IPS-NIHi11 (cell line): ENCODE measurements at places on chromosomes 2 and 18.
A peak's percentile ranks its signal among the peaks of the same experiment; 100 is the strongest.

DNA sequence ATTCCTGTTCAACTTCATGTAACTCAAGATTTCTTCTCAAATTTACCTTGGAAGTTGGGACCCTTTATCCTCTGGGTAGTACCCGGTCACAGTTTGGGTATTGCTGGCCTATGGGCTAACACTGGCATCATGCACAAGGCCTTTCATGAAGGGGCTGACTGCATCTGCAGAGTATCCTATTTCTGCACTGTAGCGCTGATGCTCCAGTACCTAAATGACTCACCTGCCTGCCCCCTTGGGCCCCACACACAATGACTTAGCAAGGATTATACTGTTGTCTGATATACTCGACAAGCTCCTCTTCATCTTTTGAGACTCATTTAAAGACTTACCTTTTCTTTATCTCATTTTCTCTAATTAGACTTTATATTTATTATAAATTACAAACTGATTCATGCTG lies 39.9 kb downstream of the DNAH6 start:
- no peak for DNase-seq

GRCh38 chr2:37623971-37624900 lies 47.2 kb downstream of the CDC42EP3 start:
- no peak for DNase-seq

- no peak for DNase-seq
Observed at GRCh38 chr2:10846110-10846861, 33.7 kb upstream of the PDIA6 start.

- DNase-seq: no peak
Observed at GRCh38 chr18:7062811-7063210, 54.8 kb downstream of the LAMA1 start.

DNA sequence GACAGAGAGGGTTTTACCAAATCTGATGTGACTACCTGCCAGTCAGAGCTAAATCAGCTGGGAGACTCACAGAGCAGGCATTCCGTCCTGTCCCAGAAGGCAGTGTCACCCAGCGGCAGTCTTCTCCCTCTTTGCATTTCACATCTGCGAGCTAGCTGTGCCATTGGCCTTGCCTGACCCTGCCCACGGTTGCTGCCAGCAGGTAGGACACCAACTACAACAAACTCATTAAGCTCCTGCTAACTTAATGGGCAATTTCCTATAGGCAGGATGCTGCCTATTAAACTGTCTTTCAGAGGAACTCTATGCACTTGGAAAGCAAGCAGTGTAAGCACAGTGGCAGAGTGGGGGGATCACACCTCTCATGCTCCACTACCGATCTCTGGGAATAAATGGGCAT lies 116.4 kb upstream of the CAPN13 start:
- DNase-seq: no peak

DNA sequence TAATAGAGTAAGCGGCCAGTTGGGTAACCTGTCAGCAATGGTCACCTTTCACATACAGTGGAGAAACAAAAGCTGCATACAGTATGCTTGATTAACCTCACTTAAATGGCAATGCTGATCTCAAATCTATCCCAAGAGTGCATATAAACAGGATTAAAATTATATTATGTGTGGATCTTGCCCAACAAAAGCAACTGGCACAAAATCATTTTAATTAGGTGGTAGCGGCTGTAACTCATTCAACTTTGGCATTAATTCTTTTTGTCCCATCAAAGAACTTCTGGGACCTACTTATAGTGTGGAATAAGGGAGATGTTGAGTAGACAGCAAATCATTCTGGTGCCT lies 167.8 kb upstream of the VRK2 start:
- no peak for DNase-seq

DNA sequence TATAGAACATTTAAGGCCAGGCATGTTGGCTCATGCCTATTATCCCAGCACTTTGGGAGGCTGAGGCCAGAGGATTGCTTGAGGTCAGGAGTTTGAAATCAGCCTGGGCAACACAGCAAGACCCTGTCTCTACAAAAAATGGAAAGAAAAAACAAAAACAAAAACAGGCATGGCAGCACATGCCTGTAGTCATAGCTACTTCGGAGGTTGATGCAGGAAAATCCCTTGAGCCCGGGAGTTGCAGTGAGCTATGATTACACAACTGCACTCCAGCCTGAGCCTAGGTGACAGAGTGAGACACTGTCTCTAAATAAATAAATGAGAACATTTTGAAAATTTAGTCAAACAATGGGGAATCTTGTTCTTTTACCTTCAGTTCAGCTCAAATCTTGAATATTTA lies 12.1 kb upstream of the YES1 start:
- no peak for DNase-seq

DNA sequence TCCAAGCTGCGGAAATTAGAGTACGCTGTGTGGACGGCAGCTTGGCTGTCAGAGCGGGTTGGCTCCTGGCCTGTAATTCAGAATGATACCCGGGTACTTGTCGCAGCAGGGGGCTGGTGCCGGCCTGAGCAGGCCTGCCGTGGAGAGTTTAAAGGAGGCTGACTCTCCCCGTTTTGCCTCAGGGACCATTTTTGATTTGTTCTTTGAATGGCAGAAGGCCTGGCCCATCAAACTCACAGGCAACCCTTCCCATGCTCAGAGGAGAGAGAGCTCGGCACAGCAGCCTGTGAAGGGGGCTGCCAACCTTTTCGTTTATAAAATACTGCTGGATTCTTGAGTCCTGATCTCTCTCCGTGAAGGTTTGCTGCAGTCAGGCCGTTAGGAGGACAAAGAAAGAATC lies 151.3 kb downstream of the KLHL29 start:
- DNase-seq: no peak

- no peak for DNase-seq
Observed at GRCh38 chr2:3608373-3609278, 13.7 kb downstream of the COLEC11 start.

GRCh38 chr2:1818404-1818803 lies 74.1 kb upstream of the PXDN start:
- DNase-seq: no peak

DNA sequence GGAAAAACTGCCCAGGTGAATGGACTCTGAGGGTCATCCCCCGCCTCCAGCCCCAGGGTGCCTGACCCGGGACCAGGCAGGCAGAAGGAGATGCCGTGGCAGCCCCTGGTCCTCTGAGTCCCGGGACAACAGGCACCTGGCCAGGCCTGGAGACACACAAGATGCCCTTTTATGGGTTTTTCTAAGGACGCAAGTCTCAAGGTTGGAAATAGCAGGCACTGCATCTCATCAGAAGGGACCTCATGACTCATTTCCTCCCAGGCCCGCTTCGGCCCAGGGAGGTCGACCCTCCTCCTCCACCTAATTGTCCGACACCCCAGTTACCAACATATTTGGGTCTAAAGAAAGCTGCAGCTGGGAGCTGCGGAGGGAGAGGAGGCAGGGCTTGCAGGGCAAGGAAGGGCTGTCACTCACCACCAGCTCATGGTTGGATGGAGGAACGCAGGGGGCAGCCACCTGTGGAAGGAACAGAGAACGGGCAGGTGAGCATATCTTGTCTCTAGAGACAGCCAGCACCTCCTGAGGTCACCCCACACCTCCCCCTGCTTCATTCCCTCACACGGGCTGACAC lies 82.9 kb downstream of the TNS1 start:
- no peak for DNase-seq

DNA sequence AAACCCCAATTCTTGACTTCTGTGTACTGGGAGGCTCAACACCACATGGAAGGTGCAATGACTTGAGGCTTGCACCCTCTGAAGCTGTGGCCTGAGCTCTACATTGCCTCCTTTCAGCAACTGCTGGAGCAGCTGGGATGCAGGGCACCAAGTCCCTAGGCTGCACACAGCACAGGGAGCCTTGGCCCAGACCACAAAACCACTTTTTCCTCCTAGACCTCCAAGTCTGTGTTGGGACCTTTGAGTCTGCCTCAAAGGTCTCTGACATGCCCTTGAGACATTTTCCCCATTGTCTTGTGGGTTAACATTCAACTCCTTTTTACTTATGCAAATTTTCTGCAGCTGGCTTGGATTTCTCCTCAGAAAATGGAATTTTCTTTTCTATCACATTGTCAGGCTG lies 62.6 kb upstream of the KCNE4 start:
- DNase-seq: no peak

GRCh38 chr2:240704651-240705050 lies 13.0 kb downstream of the AQP12A start:
- DNase-seq: no peak

- no peak for DNase-seq
Observed at GRCh38 chr2:17934721-17935120, 56.3 kb downstream of the KCNS3 start.

GRCh38 chr2:100894105-100894795 lies 74.3 kb downstream of the NPAS2 start:
- DNase-seq: no peak

DNA sequence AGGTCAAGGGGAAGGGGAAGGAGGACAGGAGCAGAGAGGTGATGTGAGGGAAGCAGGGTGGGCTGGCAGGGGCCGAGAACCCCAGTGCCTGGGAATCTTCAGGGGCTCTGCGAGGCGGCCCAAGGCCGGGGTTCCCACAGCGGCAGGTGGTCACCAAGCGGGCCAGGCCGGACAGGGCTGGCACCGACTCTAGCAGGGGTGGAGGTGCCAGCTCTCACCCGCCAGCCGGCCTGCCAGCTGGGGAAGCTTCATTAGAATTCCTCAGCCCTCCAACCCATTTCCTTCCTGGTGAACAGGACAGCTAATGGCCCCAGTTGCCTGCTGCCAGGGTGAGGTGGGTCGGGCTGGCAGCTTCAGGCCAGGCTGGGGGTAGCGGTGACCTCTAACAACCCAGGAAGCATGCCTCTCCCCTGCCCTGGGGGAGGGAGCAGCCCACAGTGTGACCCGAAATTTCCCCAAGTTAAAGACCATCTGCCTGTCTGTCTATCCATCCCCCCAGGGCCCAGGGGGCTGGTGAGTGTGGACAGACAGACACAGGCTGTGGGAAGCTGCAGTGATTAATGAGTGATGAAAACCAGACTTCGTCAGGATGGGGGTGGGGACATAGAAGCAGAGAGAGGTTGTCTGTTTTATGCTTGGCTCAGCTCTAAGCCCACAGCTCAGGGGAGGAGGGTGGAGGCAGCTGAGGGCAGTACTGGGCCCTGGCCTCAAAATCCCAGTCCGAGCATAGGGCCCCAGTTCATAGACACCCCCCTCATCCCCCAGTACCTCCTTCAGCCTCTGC lies 144.1 kb downstream of the ZFP36L2 start:
- no peak for DNase-seq

DNA sequence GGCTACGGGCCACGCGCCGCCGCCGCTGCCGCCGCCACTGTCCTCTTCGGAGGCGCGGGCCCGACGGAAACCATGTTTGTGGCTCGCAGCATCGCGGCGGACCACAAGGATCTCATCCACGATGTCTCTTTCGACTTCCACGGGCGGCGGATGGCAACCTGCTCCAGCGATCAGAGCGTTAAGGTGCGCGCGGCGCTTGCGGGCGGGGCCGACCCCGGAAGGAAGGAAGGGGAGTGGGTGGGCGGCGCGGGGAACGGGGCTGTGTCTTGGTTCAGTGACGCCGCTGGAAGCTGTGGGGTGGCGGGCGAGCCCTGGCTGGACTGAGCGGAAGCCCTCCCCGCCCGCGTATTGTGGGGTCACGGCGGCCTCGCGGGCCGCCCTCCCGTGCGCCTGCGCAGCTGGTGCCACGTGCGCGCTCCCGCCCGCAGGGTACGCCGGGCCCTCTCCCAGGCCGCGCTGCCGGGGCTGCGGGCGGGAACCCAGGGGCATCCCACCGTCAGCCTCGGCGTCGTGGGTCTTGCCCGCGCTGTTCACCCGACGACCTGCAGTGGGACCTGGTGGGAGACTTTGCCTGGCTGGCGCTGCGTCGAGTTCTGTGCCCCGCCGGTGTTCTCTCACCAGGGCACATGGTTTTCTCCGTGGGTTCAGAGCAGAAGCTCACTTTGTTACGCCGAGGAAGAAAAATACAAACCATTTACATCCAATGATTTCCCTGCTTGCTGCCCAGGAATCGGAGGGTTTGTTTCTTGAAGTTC lies 416 bp downstream of the SEH1L start:
- peak; percentile 90 for DNase-seq

DNA sequence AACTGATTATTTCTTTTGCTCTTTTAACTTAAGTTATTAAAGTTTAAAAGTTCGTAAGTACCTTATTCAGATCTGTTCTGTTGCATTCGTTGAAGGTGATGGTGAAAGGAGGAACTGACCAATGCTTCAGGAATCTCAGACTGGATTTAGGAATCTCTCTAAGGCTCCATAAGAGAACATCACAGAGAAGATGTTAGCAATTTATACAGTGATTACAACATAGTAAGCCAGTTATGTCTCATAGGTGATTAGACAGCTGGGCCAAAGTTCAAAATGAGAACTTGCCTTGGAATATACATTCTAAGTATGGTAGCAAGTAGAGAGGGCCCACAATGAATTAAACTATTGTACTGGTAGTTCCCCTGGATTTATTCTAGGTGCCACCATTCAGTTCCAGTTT lies 3.2 kb downstream of the MARS2 start:
- no peak for DNase-seq

GRCh38 chr2:17051538-17051937 lies 385.9 kb upstream of the CYRIA start:
- DNase-seq: no peak

DNA sequence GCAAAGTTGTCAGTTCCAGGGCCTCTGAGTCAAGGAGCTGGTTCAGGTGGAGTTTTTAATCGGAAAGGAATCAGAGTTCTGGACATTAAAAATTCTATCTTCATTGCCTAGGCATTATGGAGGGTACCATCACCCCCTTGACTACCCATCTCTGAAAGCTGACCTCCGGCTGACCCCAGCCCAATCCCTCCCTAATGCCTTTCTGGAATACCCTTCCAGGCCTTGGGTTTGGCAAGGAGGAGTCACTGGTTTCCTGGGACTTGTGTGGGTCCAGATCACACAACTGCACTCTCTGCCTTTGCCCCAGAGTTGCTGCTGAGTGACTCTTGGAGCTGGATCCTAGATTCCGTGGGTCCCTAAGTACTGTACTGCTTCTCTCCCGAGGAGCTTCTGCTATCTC lies 1.0 kb upstream of the OSR1 start:
- DNase-seq: no peak

- DNase-seq: no peak
Observed at GRCh38 chr18:41416044-41416443, 539.0 kb upstream of the PIK3C3 start.

DNA sequence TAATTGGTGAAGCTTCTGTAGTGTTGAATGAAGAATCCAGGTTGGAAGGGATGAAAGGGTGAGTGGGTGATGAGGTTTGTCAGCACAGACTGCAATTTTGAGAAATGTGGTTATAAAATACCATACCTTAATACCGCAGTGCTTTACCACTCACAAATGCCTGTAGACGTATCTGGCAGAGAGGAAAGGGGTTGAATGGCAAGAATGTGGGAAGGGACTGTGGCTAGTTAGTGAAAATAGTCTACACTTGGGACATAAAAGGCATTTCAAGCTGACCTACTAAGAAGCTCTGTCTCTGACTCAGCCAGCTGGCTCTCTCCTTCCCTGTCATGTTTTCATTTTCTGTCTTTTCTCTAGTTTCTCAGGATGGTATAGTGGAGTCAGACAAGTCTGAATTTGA lies 25.1 kb downstream of the CDK15 start:
- DNase-seq: no peak

- DNase-seq: no peak
Observed at GRCh38 chr2:197130318-197130717, 180.3 kb downstream of the ANKRD44 start.
